ENCODE measurements at places on chromosomes 6 and 20. TPM values are rescaled to one million over a fixed set of nuclear protein-coding genes. Genes with fewer than 3 reads are reported as not detected.
A peak's percentile ranks its signal among the peaks of the same experiment; 100 is the strongest.

DNA sequence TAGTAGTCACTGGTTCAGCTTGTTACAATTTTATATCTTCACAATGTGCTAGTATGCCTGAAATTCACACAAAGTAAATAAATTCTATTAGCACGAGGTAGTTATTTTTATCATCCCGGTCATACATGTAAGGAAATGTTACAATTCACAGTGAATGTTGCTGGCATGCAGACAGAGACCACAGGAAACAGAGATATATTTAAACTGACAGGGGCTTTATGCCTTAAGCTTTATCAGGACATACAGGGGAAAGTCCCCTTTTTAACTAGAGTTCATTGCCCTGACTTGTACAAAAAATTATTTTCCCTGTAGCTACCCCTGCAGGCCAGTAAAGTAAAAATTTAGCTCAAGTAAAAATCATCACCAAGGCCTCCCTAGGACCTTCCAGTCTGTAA is 712.0 kb upstream of the NRSN1 start:
- no peak for ATAC-seq

The SMLR1 gene
- total RNA-seq, result not detected

The SIRPD gene
- total RNA-seq, result not detected

DNA sequence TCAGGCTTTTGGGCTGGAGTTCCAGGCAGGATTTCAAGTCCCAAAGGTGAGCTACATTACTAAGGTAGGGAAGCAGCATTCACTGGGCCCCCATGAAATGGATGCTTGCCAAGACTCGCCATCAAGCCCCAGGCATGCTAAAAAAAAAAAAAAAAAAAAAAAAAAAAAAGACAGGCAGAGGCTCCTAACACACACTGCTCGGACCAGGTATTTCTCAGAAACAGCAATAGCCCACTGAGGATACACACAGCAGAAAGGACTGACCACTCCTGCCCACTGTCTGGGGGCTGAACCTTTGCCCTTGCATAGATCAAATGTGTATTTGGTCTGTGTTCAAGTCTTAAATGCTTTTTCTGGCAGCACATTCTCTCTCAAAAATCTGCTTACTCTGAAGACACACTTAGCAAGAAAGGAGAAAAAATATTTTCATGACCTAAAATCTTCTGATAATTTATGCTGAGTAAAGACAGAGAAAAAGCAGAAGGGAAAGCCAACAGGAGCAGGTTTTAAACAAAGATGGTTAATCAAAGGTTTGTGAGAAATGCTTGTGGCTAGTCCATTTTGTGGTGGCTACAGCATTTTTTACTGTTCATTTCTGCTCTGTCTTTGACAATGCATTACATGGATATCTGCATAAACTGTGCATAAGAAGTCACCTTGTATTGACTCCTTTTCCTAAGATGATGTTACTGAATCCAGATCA is 37.9 kb upstream of the BEND6 start:
- ATAC-seq, result no peak

- ATAC-seq, result no peak
Measured at GRCh38 chr6:164216839-164217238, 802.3 kb downstream of the QKI start.

- ATAC-seq, result no peak
Measured at GRCh38 chr6:164917211-164917610, 392.2 kb downstream of the C6orf118 start.

The TINAG gene
- not detected for total RNA-seq

The LST1 gene
- total RNA-seq, result 2.4 TPM

The TFAP2D gene
- total RNA-seq, result not detected

DNA sequence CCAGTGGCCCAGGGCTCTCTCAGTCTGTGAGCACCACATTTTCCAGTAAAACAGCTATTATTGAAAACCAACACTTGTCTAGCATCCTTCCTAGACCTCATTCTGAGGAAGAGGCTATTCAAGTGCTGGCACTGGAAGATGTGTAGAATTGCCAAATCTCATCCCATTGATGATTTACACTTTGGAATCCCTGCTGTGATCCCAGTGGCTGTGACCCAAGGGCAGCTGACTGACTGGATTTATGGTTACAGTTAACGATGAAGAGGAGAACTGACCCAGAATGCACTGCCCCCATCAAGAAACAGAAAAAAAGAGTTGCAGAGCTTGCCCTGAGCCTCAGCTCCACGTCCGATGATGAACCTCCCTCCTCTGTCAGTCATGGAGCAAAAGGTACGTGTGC is 2.4 kb downstream of the CMTR1 start:
- ATAC-seq, result no peak

GRCh38 chr6:16999491-17000436 is 102.1 kb upstream of the STMND1 start:
- ATAC-seq, result peak; percentile 65

The MED23 gene
- total RNA-seq, result 12.2 TPM

DNA sequence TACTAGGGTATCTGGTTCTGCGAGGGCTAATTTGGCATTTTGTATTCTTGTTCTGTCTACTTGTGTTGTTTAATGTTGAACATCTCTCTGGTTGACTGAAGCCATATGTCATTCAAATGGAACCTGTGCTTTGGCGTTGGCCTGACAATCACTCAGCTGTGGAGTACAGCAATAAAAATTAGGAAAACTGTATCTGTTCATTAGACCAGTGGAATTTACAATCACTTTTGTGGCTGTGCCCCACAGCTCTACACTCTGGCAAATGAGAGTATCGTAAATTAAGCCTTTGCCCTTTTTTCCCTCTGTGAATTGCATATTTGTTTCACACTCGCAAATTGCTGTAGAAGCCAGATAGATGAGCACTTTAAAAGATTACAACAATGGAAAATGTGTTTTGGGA is 102.0 kb downstream of the ARID1B start:
- no peak for ATAC-seq

GRCh38 chr6:165660857-165661663 is 2.0 kb downstream of the PDE10A start:
- ATAC-seq, result no peak

GRCh38 chr6:111534231-111534751 is 51.3 kb upstream of the REV3L start:
- peak; percentile 58 for ATAC-seq

DNA sequence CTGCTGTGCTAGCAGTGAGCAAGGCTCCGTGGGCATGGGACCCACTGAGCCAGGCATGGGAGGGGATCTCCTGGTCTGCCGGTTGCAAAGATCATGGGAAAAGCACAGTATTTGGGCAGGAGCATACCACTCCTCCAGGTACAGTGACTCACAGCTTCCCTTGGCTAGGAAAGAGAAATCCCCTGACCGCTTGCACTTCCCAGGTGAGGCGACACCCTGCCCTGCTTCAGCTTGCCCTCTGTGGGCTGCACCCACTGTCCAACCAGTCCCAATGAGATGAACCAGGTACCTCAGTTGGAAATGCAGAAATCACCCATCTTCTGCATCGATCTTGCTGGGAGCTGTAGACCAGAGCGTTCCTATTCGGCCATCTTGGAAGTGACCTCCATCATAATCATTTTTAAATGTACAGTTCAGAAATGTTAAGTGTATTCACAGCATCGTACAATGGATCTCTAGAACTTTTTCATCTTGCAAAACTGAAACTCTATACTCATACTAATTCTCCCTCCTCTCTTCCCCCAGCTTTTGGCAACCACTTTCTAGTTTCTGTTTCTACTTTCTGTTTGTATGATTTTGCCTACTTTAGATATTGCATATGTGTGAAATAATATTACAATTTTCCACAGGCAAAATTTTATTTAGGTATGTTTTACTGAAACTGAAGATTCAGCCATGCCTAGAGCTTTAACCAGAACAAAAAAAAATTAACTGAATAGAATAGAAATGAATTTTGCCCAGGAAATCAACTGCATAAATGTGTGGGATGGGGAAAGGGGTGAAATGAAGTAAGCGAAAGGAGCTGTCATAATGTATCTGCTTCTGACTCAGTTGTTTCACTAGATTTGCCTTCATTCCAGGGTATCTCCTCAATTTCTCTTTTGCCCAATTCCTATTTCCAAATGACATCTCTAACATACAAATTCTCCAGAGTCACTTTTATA is 100.0 kb downstream of the RWDD2A start:
- ATAC-seq, result no peak

The SLC35D3 gene
- total RNA-seq, result not detected
